ENCODE measurements at places on chromosomes 2 and 18. TPM values are rescaled to one million over a fixed set of nuclear protein-coding genes. Genes with fewer than 3 reads are reported as not detected.

Gene C2orf80
- not detected for total RNA-seq

GRCh38 chr2:9207641-9208311 lies 1.2 kb downstream of the ASAP2 start:
- peak; percentile 81 for DNase-seq

Gene FOXI3
- total RNA-seq: not detected

DNA sequence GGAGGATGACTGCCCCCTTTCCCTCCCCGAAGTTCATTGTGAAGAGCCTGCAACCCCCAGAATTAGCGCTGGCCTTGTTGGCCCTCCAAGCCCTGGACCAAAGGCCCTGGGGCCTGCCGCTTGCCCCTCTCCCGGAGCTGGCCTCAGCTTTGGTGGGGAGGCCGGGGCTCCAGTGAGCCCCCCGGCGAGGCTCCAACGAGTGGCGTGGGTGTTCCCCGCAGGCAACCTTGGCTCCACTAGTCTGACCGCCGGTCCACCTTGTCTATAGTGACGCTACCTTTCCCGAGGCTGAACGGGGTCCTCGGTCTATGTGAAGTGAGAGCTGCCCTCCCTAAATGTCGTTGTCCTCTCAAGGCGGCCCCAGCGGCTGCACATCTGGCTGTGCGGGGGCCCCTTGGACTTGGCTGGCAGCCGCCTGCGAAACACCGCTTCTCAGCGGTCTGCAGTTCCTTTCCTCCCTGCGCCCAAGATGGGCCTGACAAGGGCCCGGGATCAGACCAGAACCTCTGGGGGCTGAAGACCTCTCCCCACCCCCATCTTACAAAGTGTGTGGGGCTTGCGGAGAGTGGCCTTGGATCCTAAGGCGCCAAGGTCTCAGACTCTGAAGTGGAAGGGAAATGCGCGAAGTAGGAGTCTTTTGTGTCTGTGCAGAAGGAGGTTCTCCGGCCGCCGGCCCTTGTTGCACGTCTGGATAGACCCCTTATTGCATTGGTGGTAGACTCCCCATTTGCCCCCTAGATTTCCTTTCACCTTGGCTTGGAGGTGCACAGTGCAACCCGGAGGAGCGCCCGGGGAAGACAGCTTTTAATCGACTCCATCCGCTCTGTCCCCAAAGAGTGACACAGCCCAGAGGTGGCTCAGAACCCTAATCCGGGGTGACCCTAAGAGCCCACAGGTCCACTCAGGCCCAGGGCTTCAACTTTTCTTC lies 3.9 kb upstream of the HOXD10 start:
- DNase-seq: no peak

DNA sequence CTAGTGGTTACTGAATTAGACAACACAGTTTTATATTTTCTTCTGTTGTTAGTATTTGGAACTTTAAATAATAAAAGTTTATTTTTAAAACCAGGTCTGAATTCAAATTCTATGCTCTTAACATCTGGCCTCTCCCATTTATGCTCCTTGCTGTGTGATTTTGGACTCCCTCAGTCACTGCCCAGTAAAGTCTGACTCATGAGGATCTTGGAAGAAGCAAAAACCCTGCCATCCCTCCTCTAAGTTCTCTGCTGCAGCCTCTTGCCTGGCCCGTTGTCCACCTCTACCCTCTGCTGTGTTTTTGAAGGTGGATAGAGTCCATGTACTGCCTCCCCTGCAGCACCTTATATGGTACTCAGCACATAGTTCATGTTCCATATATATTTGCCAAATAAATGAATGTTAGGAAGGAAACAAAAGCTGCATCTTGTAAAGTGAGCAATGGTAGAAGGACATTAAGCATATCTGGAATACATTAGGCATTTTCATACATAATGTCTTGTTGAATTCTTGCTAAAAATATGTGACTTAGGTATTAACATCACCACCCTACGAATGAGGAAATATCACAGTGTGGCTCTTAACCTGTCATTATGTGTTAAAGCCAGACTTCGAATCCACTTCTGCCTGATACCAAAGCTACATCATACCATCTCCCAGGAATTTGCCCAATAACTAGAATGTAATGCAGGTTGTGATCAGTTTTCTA lies 62.1 kb downstream of the THNSL2 start:
- no peak for DNase-seq

- DNase-seq: no peak
Measured at GRCh38 chr2:184031402-184032147, 566.8 kb upstream of the ZNF804A start.

GRCh38 chr18:11322006-11322405 lies 172.6 kb upstream of the PIEZO2 start:
- DNase-seq: no peak

Gene RAX
- not detected for total RNA-seq

GRCh38 chr2:123953846-123954245 lies 71.2 kb upstream of the CNTNAP5 start:
- DNase-seq: no peak

Gene RNF152
- total RNA-seq: 21.2 TPM

- no peak for DNase-seq
Measured at GRCh38 chr18:75581336-75582131, 154.0 kb upstream of the SMIM21 start.

DNA sequence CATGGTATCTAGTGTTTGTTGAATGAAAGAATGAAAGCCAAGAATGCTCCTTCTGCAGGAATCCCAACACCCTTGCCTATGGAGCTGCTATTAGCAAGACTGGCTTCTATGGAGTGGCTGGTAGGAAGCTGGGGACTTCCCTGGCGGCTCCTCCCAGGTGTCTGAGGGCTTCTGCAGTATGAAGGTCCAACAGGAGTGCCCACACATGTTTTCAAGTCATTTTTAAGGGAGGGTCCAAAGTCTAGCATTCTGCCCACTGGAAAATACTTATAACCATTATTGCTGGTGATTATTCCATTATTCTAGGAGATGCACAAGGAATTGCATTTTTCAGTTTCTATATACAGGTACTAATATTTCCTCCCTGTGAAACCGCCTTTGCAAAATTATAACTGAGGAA lies 21.9 kb upstream of the NPC1 start:
- no peak for DNase-seq

Gene STPG4
- total RNA-seq: not detected

DNA sequence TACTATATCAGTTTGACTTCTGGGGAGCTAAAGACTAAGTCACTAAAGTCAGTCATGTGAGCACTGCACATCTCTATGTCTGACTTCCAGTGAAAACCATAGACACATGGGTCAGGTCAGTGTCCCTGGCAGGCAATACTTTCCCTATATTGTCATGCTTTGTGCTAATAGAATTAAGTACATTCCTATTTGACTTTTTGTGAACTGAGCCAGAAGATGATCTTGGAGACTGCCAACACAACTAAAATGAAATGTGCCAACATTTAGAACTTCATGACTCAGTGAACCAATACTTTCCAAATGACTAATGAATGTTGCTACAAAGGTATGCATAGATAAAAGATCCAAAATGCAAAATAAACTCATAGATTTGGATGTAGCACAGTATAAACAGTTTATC lies 820.8 kb upstream of the FAM98A start:
- no peak for DNase-seq

- no peak for DNase-seq
Measured at GRCh38 chr2:199907008-199907714, 3.9 kb upstream of the C2orf69 start.

Gene BZW1
- 158 TPM for total RNA-seq

- no peak for DNase-seq
Measured at GRCh38 chr2:174761837-174762236, 2.4 kb downstream of the CHRNA1 start.

DNA sequence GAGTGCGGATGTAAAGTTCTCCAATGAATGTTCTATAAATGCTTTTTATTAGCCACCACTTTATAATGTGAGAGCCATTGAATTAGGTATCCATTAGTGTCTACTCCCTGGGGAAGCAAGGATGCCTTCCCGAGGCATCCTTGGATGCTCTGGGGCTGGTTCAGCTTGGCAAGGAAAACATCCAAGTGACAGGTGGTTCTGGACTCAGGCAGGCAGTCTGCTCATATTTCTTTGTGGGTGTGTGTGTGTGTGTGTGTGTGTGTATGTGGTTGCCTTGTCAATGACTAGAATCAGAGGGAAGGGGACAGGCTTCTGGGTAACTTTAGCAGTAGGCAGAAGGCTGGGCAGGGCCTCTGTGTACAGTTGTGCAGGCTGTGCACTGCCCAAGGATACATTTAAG lies 149.2 kb downstream of the TSN start:
- DNase-seq: no peak

DNA sequence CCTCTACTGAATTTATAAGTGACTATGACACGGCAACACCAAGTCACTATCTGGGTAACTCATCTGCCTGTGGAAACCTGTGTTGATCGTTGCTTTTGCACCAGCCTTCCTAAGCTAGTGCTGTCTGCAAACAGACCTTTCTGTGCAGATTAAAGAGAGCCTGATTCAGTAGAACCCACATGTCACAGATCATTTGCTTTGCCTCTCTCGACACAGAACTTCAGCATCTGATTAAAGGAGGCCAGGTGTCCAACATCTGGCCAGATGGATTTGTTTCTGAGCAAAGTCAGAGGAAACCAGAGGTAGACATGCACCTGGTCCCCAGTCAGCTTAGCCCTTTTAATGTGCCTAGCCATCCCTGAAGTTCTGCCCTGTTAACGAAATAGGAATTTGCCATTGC lies 15.0 kb upstream of the TTR start:
- DNase-seq: no peak

Gene TRAF3IP1
- total RNA-seq: 20.8 TPM

Gene DGUOK
- 34.4 TPM for total RNA-seq

DNA sequence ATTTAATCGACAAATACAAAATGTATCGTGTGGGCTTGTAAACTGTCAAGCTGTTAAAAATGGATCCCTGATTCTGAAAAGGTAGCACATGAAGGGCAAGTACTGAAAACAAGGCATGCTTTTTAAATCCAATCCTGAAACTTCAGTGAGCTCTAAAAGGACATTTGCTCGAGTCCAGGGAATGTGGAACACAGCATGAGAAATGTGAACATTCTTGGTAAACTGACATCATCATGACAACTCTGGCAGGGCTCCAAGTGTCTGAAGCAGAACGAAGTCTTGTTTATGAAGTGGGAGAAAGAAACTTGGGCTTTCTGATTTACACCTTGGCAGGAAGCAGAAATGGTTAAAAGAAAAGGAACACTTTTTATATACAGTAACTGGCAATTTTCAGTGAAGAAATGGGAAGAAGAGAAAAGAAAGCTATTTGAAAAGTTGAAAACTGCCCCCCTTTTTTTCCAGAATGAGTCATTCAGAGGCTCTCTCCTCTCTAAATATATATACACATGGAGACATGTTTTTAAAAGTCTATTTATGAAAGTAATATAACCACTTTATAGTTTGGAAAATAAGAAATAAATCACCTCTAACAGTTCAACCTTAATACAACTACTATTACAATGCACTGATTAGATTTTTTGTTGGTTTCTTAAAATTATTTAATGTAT lies 120.8 kb downstream of the GAREM1 start:
- DNase-seq: no peak

- no peak for DNase-seq
Measured at GRCh38 chr2:127577973-127578372, 42.5 kb downstream of the MYO7B start.

DNA sequence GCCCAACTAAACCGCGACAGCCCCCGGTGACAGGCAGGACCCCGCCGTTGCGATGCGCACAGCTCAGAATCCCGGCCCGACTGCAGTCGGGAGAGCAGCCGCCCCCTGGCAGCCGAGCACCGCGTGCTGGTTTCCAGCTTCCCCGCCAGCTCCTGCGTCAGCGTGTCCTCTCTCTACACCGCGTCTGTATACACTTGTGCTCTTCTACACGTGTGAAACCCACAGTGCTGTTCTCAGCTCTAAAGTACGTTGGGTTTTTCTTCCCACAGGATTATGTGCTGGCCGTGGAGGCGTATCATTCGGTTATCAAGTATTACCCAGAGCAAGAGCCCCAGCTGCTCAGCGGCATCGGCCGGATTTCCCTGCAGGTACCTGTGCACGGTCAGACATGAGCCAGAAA lies 54.0 kb downstream of the ADI1 start:
- DNase-seq: no peak

Gene RAB6C
- total RNA-seq: not detected

- peak; percentile 30 for DNase-seq
Measured at GRCh38 chr2:217958206-217958883, 44.5 kb downstream of the TNS1 start.

DNA sequence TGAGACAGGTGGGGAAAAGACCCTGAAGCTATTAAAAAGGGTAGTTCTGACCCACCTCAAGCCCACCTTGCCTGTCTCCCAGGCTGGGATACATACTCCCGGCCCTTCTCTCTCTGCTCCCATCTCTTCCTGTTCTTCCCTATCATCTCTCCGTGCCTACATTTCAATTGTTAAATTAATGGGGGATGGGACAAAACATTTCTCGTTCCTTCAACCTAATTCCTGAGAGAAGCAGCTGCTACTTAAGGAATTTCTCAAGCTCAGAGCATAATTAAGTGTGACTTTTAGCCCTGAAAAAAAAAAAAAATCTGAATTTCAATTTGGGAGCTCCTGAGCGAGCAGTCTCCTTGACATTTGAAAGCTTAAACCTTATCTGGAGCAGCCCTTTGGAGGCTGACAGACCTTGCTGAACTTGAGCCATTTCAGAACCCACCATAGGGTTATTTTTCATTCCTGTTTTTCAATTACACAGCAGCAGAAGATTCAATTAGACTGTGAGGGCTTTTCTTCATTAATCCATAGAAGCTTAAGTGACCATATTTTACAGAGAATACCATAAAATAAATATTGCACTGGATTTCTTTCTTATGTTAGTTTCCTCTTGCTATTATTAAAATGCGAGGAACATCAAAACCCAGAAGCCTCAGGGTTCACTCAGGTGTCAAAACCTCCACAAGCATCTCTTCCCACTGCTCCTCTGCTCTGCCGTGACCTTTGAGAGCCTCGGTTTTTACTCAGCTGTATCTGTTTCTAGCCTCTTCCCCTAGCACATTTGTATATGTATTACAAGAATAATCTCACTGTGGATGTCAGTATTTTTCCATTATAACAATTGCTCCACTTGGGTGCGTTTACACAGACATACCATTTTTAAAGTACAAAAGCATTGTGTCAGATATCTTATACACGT lies 125.7 kb downstream of the B3GNT2 start:
- no peak for DNase-seq

- no peak for DNase-seq
Measured at GRCh38 chr18:8823530-8823929, 118.2 kb downstream of the MTCL1 start.

- DNase-seq: no peak
Measured at GRCh38 chr2:128901572-128902391, 583.1 kb upstream of the HS6ST1 start.

GRCh38 chr2:197893403-197894177 lies 89.2 kb downstream of the PLCL1 start:
- no peak for DNase-seq

Gene EML6
- 1.4 TPM for total RNA-seq

DNA sequence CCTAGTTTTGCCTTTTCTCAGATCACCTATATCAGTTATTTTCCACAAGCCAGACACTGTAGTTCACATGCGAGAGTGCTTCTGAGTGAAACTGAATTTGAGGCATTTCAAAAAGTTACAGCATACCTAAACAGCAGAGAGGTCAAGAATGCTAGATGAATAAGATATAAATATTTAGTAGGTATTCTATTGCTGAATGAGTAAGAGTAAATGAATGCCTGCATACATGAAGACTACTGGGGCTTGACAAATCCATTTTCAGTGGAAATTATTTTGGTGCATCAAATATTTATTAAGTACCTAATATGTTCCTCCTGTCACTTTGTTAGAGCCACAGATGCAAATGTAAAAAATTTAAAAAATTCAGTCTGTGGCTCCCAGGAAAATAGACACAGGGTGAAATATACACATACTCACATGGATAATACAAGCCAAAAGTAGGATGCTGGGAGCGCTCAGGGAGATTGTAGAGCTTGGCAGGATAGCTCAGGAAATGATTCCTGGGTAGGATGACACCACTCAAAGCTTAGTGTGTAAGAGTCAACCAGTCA lies 27.6 kb upstream of the CDC42EP3 start:
- DNase-seq: no peak

- DNase-seq: no peak
Measured at GRCh38 chr2:168149150-168149974, 98.0 kb downstream of the STK39 start.
